Central memory CD4-positive, alpha-beta T cell (primary cell): ENCODE measurements at places on chromosomes 1 and 21.
A peak's percentile ranks its signal among the peaks of the same experiment; 100 is the strongest.

GRCh38 chr1:155794605-155795245 is 62.3 kb downstream of the GON4L start:
- no peak for DNase-seq

- peak; percentile 88 for DNase-seq
Observed at GRCh38 chr1:25642574-25643108, 26.1 kb downstream of the MAN1C1 start.

- DNase-seq: no peak
Observed at GRCh38 chr1:9505143-9505542, 34.1 kb upstream of the SLC25A33 start.

- DNase-seq: no peak
Observed at GRCh38 chr1:67564193-67564592, 120.8 kb upstream of the GADD45A start.

DNA sequence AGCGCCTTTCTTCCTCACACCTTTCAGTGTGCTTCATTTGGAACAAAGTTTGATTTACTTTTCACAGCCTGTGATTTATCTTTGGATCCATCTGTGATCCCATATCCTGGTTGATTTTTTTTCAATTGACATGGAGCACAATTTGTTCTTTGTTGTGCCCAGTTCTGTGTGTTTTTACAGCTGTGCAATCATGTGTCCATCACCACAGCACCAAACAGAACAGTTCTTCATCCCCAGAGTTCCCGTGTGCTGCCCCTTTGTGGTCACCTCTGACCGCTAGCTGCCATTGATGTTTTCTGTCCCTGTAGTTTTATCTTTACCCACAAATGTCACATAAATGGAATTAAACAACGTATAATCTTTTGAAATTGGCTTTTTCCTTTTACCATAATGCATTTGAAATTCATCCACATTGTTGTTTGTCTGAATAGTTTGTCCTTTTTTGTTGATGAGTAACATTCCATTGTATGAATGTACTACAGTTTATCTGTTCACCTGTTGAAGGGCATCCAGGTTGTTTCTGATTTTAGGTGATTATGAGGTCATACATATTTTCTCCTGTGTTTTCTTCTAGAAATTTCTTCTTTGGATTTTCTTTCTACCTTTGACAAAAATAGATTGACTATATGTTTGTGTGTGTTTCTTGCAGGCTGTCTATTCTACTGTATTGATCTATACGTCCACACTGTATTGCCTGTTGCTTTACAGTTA is 17.4 kb downstream of the MIGA1 start:
- no peak for DNase-seq

DNA sequence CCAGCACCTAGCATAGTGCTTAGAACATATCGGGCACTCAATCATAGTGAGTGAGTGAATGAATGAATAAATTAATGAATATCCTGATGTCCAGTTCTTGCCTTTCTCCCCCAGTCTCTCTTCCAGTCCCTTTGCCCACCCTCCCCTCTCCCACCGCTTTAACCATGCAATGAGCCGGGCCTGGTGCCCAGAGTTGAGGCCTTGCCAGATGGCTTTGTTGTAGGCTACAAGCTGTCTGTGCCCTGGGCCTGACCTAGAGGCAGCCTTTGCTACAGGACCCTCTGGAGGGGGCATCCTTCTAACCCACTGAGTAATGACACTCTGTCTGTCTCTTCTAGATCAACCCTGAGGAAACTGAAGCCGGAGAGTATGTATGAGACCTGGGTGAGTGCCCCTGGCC is 6.9 kb downstream of the CASQ1 start:
- no peak for DNase-seq

DNA sequence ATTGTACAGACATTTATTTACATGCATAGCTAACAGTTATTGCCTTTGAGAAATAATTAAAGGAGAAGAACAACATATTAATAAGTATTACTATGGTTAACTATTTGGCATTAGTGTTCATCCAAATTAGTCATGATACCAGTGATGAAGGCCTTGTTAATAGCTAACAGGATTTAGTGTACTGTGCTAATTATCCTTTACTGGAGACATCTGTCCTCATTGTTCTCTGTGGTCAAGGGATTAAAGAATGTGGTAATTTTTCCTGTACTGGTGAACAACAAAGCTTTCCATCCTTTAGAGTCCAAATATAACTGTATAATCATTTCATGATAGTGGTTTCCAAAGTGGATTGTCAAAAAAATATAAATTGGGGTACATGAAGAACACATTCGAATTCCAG is 103.9 kb downstream of the ADGRL4 start:
- no peak for DNase-seq

DNA sequence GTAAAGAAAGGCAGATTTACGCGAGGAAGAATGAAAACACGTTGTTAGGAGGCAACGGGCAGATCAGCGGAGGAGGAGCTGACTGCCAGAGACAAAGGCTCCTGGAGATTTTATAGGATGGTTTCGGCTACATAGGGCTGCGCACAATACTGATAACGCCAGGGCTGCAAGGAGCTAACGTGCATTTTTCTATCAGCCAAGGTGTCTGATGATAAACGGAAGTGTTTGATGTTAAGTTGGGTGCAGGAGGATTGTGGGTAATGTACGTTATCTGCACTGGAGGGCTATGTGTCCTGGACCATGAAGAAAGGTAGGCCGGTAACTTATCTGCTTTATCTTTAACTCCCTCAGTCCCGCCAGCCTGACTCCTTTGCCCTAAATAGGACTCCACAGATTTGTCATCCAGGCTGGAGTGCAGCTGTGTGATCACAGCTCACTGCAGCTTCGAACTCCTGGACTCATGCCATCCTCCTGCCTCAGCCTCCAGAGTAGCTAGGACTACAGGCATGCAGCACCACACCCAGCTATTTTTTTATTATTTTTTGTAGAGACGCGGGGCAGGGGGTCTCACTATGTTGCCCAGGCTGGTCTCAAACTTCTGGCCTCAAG is 29.6 kb downstream of the SETD4 start:
- no peak for DNase-seq

DNA sequence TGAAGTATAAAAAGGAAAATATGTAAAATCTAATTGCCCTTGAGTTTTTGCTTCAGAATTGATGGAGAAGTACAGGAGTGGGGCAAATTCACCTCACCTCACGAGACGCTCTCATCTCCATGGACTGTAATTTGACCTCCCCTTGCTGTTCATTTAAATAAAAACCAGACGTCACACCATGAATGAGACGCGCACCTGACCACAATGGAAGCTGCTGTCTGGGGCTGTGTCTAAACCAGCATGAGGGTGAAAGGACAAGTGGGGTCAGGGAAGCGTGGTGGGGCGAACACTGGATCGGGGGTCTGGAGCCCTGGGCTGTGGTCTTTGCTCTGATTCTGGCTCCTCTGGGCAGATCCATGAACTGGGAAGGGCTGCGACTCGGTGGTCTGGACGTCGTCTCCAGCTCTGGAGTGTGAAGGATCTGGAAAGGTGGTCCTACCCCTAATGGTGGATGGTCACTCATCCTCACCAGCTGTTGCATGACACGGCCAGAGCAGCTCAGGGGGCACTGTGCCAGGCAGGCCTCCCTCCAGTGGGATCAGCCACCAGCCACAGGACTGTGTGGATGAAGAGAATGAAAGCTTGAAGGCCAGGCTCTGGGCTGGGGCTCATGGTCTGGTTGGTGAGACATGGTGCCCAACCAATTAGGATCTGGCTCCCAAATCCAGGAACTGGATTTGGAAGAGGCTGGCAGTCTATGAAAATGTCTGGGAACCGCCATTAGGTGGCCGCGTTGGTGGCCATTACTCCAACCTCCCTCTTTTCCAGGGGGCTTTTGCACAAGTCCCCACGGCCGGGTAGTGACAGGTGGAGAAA is 728.6 kb downstream of the PTPRU start:
- no peak for DNase-seq

GRCh38 chr1:55338448-55338820 is 123.3 kb upstream of the USP24 start:
- DNase-seq: no peak

DNA sequence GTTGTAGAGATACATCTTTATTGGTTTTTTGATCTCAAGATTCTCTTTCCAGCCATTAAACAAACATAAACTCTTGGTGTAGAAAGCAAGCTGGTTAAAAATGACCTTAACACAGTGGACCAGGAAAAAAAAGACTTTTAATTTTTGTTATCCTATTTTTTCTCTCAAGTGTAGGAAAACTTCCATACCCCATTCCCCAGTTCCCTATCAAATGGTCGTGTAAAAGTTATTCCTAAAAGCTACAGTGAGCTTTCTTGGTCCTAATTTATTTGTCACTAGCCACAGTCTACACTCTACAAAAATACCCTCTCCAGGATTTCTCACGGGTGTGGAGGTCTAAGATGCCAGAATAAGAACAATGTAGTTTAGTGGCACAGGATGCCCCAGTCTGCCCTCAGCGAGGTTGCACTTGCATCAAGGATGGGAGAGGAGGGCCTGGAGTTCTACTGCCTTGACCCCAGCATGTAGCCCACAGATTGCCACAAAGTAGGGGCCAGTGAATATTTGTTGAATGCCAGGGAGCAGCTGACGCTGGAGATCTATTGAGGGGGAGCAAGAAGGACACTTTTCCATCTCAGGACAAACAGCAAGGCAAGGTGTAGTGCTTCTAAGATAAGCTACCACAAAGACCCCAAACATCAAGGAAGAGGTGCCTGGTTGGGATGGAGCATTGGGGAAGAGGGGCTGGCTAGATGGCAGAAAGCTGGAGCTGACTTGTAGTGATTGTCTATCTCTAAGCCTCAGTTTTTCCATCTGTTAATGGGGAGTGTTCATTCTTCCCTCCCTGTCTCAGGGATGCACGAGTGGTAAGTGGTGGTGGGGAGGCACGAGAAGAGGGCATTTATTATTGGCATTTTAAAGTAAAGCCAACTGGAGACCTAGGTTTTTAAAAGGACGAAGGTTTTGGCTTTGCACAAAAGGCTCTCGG is 1.8 kb downstream of the MYCL start:
- DNase-seq: no peak
